HCT116 (cell line): ENCODE measurements at places on chromosomes 7 and 10.

DNA sequence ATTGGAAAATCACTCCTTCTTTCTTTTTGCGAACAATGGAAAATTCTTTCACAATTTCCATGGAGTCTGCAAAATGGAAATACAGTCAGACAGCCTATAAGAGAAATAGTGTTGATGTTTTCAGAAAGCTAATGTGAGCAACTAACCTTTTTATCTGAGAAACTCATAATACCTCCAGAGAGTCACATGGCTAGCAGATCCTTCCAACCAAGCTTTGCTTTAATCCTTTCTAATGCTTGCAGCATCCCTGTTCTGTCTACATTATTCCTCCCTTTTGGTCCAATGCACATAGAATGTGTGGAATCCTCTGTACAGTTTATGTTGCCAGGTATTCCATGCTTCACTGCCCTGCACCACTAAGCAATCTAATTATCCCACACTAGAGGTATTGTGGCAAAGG, 717.5 kb upstream of the LRRN3 start:
- DNase-seq: no peak

DNA sequence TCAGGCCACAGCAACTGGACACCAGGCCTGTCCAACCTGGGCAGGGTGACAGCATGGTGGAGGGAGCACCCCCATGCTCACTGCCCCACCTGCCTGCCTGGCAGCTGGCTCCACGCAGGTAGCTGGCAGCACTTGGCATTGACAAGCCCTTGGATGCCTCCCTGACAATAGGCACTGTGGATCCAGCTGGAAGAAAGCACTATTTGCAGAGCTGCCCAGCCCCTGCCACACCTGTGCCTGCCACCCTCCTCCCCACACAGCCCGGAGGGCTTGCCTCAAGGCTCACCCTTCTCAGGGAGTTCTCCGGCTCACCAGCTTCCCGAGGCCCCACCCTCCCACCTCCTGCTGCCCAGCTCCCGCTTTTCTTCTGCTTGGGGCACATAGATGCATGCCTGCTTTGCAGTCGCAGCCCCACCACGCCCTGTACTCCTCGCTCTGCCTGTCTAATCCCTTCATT, 160.1 kb downstream of the NEURL1 start:
- no peak for DNase-seq

DNA sequence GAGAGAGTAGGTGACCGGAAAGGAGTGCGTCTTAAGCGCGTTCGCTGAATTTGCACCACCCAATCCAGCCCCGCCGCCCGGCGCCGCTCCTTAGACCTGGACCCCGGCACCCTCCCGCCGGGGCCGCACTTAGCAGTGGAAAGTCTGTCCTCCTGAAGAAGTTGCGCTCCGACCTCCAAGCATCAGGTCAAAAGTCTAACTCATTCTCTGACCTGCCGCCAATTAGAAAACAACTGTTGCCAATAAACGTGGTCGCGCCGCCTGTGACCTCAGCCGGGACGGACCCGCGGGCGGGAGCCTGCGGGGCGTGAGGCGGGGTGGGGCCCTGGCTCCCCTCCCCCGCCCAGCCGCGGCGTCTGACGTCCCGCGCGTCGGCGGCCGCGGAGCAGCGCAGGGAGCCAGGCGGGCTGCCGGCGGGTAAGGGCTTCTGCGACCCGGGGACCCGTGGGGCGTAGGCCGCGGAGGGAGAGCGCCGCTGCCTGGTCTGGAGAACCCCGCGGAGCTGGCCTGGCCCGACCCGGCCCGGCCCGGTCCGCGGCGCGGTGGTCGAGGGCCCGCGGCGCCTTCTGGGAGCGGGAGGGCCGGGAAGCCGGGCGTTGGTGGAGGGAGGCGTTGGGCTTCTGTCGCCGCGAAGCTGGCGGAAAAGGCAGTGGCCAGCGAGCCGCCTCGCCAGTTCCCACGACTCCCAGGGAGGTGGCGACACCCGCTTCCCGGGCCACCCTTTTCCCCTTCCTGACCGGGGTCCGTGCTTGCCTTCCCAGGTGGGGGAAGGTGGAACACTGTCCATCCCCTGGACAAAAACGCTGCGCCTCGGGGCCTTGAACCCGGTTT, at the start of gene BCAP29:
Gene BCAP29, plus strand, starts transcription at position 362 of the 831 bp plus-strand sequence. CDS start 527 bp downstream, outside the sequence.
- DNase-seq: peak; percentile 38

DNA sequence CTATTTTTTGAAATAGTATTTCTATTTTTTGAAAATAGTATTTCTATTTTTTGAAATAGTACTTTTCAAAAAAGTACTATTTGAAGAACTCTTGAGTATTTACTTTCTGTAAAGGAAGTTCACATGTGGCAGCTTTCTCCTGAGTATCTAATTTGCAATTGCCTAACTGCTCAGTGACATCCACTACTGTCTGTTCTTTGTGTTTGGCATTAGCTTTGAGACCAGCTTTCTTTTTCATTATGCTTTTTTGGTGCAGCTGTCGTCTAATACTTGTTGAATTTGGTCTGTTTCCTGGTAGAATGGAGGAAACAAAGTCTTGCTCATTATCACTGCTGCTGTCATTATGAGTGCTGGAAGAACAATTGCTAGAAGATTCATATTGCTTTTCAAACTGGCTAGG, 99.1 kb downstream of the BMPR1A start:
- DNase-seq: no peak

DNA sequence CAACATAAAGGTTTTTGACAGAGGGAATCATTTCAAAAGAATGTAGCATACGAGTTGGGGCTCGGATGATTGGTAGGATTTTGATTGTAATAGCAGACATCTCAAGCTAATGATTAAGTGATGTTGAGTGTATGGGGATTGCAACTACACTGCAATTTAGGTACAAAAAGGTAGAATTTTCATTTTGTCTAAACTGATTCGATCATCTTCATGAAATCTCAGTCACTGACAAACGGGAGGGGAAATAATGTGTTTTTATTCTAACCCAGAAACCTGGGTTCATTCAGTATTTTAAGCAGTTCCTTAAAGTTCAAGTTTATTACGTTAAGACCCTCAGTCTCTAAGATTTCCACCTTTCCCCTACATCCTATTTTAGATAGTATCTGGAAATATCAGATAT, 3.9 kb upstream of the PHYHIPL start:
- DNase-seq: no peak

DNA sequence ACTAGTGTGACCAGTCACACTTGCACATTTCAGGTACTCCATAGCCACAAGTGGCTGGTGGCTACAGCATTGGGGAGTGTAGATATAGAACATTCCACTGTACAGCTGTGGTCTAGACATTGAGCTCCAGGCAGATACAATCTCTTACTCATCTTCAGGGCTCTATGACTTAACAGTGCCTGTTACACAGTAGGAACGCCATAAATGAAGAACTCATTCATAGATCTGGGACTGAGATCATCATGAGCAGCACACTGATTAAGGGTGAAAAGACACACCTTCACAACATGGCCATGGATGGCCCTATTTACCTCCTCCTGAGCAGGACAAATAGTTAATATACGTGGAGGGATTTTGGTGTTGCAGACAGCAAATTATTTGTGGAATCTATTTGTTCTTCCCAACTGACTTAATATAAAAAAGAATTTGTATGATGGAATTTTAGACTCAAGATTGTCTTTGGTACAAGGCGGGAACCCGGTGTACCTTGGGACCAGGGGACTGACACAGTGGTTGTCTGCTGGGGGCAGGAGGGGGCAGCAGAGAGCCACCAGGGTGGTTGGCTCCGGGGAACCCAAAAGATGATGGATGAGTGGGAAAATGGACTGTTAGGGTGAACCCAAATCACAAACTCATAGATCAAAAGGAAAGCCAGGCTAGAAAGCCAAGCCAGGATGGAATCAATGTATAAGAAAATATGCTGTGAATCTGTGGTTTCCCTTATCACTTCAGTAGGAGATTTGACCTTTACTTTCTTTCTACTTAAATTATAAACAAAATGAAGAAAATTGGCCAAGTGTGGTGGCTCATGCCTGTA, 24.3 kb upstream of the CPA2 start:
- peak; percentile 24 for DNase-seq

- peak; percentile 15 for DNase-seq
Observed at GRCh38 chr10:110609605-110610004, 34.5 kb upstream of the RBM20 start.

DNA sequence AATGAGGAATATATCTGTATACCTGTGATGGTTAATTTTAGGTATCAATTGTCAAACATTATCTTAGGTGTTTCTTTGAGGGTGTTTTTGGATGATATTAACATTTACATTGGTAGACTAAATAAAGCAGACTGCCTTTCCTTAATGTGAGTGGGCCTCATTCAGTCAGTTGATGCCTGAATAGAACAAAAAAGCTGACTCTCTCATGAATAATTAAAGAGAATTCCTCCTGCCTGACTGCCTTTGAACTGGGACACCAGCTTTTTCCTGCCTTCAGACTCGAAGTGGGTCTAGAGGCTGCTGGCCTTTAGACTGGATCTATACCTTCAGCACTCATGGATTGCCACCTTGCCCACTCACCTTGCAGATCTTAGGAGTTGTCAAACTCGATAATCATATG, 117.9 kb upstream of the TMEM168 start:
- no peak for DNase-seq

DNA sequence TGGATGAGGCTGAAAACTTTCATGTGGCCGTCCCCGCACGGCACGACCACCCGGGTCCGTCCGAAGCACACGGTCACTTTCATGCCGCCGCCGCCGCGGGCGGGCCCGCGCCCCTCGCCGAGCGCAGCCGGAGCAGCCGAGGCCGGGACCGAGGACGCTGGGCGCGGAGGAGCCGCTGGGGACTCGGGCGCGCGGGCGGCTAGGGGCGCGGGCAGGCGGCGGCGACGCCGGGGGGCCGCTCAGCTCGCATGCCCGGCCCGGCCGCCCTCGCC, 247 bp downstream of the PARD3 start:
- DNase-seq: no peak

- DNase-seq: no peak
Observed at GRCh38 chr10:118452098-118452497, 110.0 kb upstream of the FAM204A start.

GRCh38 chr7:112996331-112996871, 90.2 kb downstream of the GPR85 start:
- DNase-seq: no peak

DNA sequence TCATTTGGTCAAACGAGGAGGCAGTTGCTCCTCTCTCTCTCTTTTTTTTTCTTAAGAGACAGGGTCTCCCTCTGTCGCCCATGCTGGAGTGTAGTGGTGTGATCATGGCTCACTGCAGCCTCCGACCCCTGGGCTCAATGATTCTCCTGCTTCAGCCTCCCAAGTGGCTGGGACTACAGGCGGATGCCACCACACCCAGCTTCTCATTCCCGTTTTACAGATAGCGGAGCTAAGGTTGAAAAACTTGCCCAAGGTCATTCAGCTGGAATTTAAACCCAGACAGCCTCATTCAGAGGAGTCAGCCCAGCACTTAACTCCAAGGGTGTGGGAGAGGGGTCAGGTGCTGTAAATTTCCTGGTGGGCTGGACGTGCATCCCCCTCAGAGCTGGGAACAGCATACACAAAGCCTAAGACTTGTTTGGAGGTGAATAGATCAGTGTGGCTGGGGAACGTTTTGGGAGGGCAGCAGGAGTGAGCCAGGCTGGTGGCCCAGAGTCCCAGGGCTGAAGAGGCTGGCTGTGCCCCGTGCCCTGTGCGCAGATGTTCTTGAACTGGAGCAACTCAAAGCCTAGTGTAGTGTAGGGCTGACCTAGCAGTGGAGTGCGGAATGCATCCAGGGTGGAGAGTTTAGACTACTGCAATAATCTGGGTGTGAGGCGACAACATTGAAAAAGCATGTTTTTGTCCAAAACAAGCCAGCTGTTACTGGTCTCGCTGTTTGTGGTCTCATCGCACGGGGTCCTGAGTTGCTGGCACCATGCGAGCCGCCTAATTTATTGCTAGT, 2.3 kb downstream of the HTRA1 start:
- DNase-seq: no peak

- DNase-seq: no peak
Observed at GRCh38 chr10:45104674-45105073, 104.0 kb downstream of the ZNF22 start.

DNA sequence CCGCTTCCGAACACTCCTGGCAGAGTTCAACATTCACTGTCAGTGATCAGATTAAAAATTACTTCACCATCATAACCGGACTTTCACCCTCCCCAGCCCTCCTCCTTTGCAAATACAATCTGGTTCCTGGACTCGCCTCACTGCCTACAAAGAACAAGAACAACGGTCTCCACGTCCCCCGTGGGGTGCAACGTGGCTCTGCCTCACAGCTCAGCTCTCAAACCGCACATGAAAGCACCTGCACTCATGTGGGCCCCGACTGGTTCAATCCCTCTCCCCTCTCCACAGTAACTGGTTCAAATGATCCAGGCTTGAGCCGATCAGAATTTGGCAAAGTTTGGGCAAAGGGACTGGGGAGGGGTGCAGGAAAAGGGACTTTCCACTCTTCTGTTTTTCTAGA, 21.0 kb downstream of the ASB13 start:
- DNase-seq: no peak

GRCh38 chr10:125599194-125599593, 83.8 kb downstream of the TEX36 start:
- DNase-seq: no peak

DNA sequence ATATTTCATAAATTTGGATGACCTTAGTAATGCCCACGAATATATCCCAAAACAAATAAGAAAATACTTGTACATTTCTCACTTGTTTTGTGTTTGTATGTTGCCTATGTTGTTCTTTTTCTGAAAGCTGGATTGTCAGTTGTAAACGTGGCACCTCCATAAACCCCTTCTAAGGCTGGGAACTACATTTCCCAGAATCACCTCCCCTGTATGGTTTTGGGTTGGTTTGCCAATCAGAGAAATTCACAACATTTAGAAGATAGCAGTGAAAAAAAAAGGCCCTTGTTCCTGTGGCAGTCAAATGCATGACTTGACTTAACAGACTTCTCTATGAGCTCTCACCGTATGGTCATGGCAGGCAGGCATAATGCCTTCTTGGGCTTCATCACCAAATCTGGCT, 676.3 kb upstream of the STEAP1 start:
- no peak for DNase-seq

DNA sequence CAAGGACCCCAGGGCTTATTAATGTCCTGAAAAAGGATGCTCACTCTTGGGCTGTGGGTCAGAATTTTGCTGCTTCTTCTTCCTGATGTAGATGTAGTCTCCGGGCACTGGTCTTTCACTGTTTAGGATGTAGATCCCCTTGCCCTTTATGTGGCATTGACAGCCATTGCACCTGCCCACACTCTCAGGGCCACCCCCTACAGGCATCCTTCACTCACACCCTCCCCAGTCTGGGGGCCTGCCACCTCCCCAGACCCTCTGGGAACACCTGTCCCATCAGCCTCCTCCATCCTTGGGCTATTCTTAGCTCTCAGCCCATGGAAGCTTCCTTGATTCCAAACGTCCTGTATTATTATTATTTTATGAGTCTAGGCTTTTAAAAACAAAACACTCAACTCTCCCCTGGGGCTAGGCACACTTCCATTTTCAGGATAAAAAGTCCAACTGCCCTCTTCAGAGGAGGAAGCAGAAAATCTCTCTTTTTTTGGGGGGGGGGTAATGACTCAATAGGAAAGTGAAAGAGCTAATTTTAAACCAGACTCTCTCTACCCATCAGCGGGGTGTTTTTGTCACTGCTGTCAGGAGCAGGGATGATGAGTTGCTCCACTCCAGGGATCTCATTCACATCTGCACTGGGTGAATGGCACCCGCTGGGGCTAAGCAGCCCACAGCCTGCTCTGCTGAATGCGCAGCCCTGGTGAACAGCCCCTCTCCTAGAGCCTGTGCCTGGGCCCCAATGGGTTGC, 11.5 kb upstream of the KLRG2 start:
- no peak for DNase-seq

GRCh38 chr7:19317461-19317860, 172.2 kb upstream of the FERD3L start:
- no peak for DNase-seq
